GM06990 (cell line): ENCODE measurements at places on chromosomes 2 and 18.

DNA sequence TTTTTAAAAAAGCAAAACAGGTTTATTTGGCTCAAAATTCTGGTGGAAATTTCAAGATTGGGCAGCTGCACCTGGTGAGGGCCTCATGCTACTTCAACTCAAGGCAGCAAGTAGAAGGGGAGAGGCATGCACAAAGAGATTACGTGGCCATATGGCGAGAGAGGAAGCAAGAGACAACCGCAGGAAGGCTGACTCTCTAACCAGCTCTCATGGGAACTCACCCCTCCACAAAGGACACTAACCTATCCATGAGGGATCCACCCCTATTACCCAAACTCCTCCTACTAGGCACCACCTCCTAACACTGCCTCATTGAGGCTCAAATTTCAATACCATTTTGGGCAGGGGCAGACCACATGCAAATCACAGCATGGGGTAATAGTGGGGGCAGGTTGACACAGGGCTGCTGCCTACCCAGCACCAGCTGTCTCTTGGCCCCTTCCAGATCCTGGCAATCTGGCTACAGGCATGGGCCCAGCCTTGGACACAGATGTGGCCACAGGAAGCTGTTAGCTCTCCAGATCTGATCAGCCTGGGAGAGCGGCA, 2.0 kb upstream of the CAPN10 start:
- peak; percentile 82 for DNase-seq

GRCh38 chr18:22831441-22831904, 101.7 kb upstream of the RBBP8 start:
- no peak for DNase-seq

DNA sequence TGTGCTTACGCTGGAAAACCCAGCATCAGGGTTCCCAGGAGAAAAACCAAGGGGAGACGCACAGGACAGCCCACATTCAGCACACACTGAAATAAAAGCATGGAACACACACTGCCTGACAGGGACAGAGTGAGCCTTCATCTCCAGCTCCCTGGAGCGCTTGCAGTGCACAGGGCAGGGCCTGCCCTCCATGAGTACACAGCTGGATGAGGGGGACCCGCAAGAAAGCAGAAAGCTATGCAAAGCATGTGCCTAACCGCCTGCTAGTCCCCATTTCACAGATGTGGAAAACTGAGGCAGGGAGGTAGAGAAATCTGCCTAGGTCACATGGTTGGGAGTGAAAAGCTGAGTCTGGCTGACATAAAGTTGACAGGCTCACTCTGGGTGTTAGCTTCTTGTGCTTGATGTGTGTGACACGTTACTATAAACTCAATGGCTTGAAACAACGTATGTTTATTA, 187.1 kb downstream of the HDAC4 start:
- no peak for DNase-seq

- DNase-seq = no peak
These were observed 63.1 kb downstream of the CAB39 start for GRCh38 chr2:230775737-230776136.

- DNase-seq = no peak
These were observed 74.1 kb downstream of the VAPA start for GRCh38 chr18:9987931-9988330.

- DNase-seq = no peak
These were observed 21.9 kb downstream of the GATA6 start for GRCh38 chr18:22191346-22191695.
